ENCODE measurements at places on chromosomes 7 and 10. TPM values are rescaled to one million over a fixed set of nuclear protein-coding genes. Genes with fewer than 3 reads are reported as not detected.

Gene CCL24
- total RNA-seq, result not detected

Gene GLI3
- total RNA-seq, result 3.9 TPM

Gene MTERF1
- total RNA-seq, result 6.3 TPM

Gene CNNM1
- total RNA-seq, result not detected

Gene JAKMIP3
- total RNA-seq, result 0.35 TPM

Gene CALHM3
- not detected for total RNA-seq

Gene FIS1
- 308 TPM for total RNA-seq

Gene DRGX
- not detected for total RNA-seq

Gene ANXA8L1
- 2.7 TPM for total RNA-seq

Gene STRIP2
- total RNA-seq, result 6.1 TPM

Gene TRIM73
- not detected for total RNA-seq

Gene PTEN
- 40.9 TPM for total RNA-seq

Gene FMC1
- total RNA-seq, result 13.5 TPM

Gene CACNB2
- total RNA-seq, result 0.35 TPM

Gene NRP1
- total RNA-seq, result 221 TPM
